Ureter (tissue), 1 donor: ENCODE measurements at places on chromosomes 2 and 18. TPM values are rescaled to one million over a fixed set of nuclear protein-coding genes. Genes with fewer than 3 reads are reported as not detected.

- DNase-seq = no peak
Measured at GRCh38 chr2:144404586-144405314, 115.2 kb downstream of the ZEB2 start.

- DNase-seq = no peak
Measured at GRCh38 chr2:39521876-39522517, 84.9 kb upstream of the MAP4K3 start.

The TEKT4 gene
- total RNA-seq = not detected

DNA sequence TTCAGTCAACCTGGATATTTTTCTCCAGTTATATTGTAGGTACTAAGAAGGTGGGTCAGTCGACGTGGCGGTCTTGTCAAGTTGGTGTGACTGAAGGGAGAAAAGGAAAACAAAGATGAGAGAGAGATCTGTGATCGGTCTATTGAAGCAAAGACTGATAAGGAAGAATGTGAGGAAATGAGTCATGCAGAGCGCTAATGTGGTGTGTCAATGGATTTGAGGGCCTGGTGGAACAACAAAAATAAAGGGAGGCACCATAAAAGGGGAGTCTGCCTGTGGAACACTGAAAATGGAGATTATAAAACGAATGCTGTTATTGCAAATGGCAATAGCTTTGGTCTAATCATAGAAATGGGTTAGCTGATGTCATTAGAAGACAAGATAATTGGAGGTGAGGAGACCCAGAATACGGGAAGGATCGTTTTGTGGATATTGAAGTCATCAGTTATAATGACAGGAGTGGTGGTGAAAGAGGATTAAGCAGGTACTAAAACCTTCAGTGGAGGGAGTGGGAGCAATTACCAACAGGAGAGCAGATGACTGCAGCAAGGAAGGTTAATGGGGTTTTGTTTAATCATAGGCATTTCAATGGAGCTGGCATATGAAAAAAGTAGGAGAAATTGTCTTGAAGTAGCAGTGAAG lies 599.1 kb upstream of the FSHR start:
- DNase-seq = no peak

The QPCT gene
- 23.6 TPM for total RNA-seq

DNA sequence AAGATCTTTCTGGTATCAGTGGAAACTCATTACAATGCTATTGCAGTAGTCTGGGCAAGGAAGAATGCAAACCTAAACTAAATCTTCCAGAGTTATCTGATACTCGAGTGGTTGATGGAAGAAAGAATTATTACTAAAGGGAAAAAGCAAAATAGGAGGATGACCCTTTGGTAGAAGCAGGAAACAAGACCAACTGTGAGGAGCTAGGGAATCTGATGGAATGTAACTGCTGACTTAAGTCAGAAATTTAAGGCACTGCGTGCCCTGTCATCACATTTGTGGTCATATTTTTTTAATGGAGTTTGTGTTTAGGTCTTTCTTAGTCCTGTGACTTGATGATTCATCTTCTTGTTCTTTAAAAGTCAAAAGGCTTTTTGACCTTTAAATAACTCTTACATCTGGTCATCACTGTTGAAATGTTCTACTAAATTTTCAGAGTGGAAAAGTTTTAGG lies 36.5 kb upstream of the ARMC9 start:
- DNase-seq = no peak

DNA sequence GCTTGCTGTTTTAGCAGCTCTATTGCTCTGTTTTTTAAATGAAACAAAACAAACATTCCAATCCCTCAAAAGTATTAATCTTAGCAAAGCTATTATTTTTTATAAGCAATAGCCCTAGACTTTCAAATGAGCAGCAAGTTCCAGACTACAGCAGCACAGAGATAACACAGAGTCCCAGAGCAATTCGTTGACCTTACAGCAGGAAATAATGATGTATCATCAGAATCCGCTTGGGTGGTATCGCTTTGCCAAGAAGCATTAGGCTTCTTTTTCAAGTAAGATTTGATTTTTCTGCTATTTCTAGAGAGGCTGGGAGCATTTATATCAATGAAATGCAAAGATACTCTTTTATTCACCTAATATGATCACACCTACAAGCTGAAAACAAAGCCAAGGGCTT lies 209.7 kb downstream of the DLGAP1 start:
- no peak for DNase-seq

DNA sequence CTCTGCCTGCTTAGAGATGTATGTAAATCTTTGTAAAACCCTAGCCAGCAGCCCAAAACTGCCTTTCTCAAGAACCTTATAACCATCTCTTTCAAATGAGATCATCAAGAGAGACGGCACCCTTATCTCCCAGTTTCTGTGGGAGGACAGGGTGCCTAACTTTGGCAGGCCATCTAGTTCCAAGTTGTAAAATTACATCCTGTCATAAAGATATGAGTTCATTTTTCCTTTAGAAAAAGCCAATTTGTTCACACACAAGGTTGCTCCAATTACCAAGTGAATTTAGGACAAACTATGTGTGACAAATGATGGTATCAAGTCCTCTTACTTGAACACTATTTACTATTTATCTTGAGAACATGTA lies 65.3 kb downstream of the MEMO1 start:
- no peak for DNase-seq
